ENCODE measurements at places on chromosomes 3 and 15.

DNA sequence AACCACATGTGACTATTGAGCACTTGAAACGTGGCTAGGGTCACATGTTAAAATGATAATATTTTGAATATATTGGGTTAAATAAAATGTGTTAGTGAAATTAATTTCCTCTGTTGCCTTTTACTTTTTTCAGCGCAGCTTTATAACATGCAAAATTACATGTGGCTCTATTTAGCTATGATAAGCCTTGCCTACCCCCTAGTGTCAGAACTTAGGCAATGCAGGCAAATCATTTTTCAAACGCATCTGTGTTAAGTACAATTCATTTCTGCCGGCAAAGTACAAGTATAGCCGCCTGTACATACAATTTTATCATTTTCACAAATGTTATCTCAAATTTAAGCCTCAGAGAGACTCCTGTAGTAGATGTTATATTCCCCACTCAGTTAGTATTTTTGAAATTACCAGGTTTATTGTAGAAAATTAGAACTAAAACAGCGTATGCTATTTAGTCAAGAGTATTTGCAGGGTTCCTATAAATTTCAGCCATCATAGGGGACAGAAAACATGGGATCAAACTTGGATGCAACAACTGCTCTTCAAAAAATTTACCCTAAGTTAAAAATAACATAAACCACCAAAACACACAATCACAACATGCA is 56.1 kb downstream of the TAFA4 start:
- DNase-seq = peak; percentile 29

- DNase-seq = no peak
These were observed 17.3 kb downstream of the PXK start for GRCh38 chr3:58349792-58350626.

- DNase-seq = no peak
These were observed 28.4 kb upstream of the PIK3CB start for GRCh38 chr3:138862924-138863775.

- no peak for DNase-seq
These were observed 70.4 kb upstream of the C15orf39 start for GRCh38 chr15:75131269-75131643.

DNA sequence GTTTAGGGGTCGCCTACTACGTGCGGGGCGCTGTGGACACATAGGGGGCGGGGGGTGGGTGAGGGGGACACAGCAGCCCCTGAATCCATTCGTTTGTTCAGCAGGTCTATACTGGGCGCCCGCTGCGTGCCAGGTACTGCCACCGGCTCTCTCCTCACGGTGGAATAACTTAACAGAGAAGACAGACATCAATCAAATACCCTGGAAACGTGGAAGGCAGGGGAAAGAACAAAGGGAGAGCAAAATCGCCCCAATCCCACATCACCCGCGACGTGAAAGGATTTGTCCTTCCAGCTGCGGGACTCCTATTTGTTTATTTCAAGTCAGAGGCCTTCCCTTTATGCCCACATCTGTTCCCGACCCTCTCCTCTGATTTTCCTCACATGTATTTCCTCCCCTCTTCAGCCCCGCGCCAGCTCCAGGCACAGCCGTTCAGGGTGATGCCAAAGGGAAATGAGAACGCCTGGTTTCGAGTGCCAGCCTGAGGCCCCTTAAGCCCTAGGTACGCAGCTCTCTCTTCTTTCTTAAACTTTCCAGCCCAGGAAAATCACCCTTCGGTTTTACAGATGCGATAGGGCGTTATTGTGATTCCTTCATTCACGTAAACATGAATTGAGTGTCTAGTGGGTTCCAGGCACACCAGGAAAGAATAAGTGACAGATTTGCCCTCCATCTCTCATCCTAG is 726 bp upstream of the PROK2 start:
- DNase-seq = no peak

GRCh38 chr3:61354604-61355003 is 103.4 kb upstream of the FHIT start:
- DNase-seq = no peak
